Sciatic nerve (tissue), 2 donors: ENCODE measurements at places on chromosomes 1 and 21.

- no peak for DNase-seq
Observed at GRCh38 chr1:172679000-172679772, 20.3 kb downstream of the FASLG start.

DNA sequence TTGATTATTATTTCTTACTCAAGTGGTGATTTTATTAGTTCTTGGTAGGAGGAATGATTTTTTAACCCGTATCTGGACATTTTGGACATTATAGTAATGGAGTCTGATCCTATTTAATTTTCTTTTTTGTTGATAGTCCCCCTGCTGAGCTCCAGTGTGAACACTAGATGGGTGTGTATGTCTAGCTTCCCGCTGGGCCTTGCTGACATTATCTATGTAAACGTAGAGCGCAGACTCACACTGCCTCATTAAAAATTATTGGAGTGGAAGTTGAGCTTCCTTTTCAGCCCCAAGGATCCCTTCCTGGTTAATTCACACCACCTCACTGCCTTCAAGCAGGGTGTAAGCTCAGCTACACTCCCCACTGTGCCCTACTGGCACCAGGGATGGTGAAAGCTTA lies 467.6 kb upstream of the PKN2 start:
- no peak for DNase-seq

DNA sequence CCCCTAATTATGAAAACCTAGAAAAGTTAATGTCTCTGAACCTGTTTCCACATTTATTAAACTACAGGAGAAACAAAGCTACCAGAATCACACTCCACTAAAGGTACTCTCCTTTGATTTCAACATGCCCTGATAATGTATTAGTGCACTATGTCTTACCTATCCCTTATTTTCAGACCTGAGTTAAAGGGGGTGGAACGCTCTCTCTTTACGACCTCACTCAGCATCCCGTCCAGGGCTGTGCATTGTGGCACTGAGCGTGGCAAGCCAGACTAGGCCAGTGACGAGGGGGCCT lies 678 bp downstream of the LSM10 start:
- DNase-seq = no peak

- DNase-seq = no peak
Observed at GRCh38 chr1:9875636-9876000, 34.5 kb downstream of the CTNNBIP1 start.

GRCh38 chr1:119827010-119827409 lies 15.8 kb upstream of the REG4 start:
- no peak for DNase-seq

GRCh38 chr1:226082959-226083301 lies 20.4 kb downstream of the H3-3A start:
- DNase-seq = peak; percentile 84

DNA sequence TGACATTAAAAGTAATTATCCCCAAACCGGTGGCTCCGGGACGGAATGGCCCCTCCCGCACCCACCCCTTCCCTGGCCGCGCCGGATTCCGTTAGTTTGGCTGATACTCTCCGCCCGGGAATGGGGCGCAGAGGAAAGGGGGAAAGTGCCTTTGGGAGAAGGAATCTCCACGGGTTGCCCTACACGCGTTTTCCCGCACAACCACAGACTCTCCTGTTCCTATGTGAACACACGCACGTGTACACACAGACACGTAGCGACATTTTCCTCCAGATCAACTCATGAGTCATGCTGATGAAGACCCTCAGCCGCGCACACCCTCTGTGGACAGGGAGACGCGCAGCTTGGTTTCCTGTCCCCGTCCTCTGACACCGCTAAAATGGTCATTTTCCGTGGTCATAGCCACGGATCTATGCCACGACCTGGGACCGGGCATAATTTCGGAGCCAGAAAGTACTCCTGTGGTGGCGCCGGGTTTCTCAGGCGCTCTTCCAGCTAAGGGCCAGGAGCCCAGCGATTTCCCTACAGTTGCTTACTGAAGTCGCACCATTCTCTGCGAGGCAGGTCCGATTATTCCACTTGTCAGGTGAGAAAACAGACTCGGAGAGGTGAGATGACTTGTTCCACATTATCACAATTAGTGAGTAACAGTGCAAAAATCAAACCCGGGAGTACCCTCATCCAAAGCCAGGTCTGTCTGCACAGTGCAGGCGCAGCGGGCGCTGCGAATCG lies 4.0 kb upstream of the DMRTA2 start:
- DNase-seq = no peak

DNA sequence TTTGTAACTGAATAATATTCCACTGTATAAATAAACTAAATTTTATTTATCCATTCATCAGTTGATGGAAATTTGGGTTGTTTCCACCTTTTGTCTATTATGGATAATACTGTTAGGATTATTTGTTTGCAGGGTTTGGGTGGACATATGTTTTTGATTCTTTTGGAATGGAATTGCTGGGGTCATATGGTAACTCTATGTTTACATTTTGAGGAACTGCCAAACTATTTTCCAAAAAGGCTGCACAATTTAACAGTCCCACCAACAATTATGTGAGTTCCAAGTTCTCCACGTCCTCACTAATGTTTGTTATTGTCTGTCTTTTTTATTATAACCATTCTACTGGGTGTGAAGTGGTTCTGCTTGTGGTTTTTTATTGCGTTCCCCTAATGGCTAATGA lies 4.3 kb upstream of the SERBP1 start:
- no peak for DNase-seq

- DNase-seq = no peak
Observed at GRCh38 chr1:171616586-171616985, 5.5 kb upstream of the MYOCOS start.

- DNase-seq = peak; percentile 48
Observed at GRCh38 chr1:4109628-4109940, 209.5 kb upstream of the C1orf174 start.

DNA sequence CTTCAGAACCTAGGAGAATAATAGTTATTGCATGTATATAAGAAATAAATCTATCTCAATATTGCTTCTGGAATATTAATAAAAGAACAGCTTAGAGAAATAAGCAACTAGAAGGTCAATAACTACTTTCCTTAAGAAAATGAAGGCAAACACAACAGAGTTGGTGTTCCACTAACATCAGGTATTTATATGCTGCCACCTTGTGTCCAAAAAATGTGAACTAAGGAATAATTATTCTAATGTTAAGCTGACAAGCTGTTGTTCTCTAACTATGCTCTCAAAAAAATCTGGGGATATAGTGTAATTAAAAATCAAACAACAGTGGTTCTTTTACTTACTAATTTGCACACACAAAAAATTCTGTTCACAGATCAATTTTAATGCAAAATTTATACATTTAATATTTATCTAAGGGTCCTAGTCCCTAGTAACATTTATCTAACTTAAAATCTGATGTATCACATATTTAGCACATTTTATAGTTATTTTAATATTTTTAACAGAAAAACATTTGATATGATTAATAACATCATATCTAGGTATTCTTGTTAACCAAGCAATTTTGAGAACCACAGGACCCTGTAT lies 39.6 kb downstream of the UCHL5 start:
- DNase-seq = no peak

DNA sequence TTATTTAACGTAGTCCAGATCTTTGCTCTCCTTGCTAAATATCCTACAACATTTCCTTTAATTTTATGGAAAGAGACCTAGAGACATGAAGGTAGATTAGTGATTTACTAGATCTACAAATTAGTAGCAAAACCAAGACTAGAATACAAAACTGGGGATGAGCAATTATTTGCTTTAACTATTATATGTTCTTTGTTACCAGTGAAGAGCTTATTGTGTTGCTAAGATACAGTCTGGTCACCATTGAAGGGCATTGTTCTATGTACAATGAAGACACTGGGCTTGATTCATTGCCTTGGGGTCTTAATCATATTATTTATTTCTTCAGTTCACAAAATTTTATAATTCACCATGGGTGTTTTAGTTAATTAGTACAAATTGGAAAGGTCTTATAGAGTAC lies 88.3 kb downstream of the S1PR1 start:
- no peak for DNase-seq

GRCh38 chr1:218739426-218739825 lies 394.3 kb downstream of the TGFB2 start:
- DNase-seq = peak; percentile 64

DNA sequence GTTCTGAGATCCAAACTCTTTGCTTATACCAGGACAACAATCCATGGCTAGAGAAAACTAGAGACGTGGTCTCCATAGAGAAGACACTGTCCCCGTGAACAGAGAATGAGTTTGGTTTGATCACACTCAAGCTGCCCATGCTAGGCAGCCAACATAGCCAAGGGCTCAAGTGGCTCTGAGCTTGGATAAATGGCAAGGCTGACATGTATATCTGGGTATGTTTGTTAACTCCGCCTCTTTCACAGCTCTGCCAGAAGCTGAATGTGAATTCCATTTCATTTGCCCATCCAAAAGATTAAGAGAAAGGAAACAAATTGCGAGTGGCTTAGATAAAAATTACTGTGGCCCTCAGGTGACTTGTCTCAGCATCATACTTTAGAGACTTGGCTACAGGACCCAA lies 38.0 kb downstream of the ILDR2 start:
- DNase-seq = no peak

- no peak for DNase-seq
Observed at GRCh38 chr1:6465461-6466005, 440 bp downstream of the TNFRSF25 start.

DNA sequence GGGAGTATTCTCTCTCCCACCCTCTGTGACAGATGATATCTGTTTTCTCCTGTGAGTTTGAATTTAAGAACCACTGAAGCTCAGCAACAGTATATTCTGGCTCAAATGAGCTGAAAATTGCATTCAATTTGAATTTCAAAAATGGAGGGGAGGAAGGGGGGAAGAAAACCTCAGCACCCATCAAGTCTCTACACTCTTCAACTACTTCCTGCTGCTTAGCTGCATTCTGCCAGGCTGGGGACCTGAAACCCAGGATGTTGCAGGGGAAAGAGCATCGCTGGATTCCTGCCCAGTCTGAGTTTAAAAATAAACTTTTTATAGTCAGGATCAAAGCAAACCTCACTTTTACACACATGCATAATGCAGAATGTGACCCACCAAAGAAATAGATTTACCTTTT lies 214.3 kb upstream of the ESRRG start:
- no peak for DNase-seq

DNA sequence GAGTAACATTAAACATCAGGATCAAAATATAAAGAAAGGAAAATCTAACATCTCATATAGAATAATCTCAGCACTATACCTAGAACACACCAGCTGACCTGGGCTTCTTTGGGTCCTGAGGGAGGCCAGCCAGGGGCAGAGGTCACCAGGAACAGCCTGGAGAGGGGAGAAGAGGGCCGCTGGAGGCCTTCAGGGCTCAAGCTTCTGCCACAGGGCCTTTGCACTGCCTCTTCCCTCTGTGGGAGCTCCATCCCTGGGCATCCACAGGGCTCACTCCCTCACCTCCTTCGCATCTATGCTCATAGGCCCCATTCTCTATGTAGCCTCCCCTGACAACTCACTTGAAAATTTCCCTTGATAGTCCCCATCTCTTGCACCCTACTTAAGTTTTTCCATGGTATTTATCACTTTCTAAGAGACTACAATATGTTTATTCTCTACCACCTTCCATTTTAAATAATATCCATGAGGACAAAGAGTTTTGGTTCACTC lies 73.9 kb downstream of the HIVEP3 start:
- no peak for DNase-seq

- DNase-seq = no peak
Observed at GRCh38 chr1:168195199-168196135, 16.7 kb downstream of the TIPRL start.

- no peak for DNase-seq
Observed at GRCh38 chr1:40575336-40575735, 43.9 kb downstream of the ZNF684 start.

DNA sequence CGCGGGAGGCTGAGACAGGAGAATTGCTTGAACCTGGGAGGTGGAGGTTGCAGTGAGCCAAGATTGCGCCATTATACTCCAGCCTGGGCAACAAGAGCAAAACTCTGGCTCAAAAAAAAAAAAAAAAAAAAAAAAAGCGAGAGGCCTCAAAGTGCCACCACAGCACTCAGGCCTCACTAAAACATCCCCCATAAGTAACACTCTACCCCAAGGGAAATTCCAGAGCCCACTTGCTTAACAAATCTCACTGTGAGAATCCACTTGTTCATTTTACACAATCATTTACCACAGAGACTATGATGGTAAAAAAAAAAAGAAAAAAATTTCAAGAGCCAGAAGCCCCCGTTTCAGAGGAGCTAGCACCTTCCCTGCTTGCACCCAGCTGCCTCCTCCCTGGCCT lies 26.3 kb upstream of the EXOSC10 start:
- no peak for DNase-seq

GRCh38 chr1:22252251-22252650 lies 109.4 kb upstream of the WNT4 start:
- no peak for DNase-seq

GRCh38 chr1:163178628-163179027 lies 24.1 kb downstream of the RGS5 start:
- DNase-seq = no peak

GRCh38 chr1:154849645-154850131 lies 20.4 kb downstream of the KCNN3 start:
- no peak for DNase-seq

DNA sequence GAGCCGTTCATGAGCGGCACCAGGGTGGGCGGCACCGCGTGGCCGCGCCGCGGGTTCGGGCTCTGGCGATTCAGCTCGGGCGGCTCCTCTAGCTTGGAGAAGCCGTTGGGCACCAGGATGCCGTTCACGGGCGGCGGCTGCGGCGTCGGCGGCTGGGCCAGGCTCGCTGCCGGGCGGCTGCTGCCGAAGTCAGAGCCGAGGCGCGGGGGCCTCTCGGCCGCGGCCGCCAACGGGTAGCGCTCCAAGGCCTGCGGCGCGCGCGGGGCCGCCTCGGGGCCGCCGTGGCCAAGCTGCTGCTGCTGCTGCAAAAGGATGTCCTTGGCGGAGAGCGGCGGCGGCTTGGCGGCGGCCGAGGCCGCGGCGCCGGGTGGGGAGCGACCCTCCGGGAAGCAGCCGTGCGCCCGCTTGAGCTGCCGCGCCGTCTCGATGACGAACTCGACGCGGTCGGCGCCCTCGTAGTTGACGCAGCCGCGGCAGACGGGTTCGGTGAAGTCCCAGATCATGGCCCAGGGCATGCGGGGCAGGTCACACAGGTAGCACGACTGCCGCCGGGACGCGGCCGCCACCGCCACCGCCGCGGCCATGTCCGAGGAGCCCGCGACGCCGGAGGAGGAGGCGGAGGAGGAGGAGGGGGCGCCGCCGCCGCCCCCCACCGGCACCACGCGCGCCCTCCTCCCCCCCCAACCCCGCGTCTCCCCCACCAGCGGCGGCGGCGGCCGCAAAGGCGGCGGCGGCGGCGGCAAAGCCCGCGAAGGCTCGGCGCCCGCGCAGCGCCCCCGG lies 877 bp downstream of the IRF2BP2 start:
- DNase-seq = peak; percentile 72

GRCh38 chr21:28444111-28444510 lies 548.6 kb downstream of the LTN1 start:
- DNase-seq = no peak

GRCh38 chr1:150692720-150693119 lies 4.2 kb downstream of the GOLPH3L start:
- DNase-seq = no peak
